Aorta (tissue), 5 donors: ENCODE measurements at places on chromosomes 12 and 14. TPM values are rescaled to one million over a fixed set of nuclear protein-coding genes. Genes with fewer than 3 reads are reported as not detected.

GRCh38 chr14:28773176-28773575 is 6.6 kb downstream of the FOXG1 start:
- no peaks in the 10 kb centered on the region for H3K4me1 ChIP-seq
- no peak overlapping the region for H3K4me3 ChIP-seq
- no peak for DNase-seq
- H3K36me3 ChIP-seq: no peaks in the 10 kb centered on the region
- no peak overlapping the region for H3K27ac ChIP-seq
- no peaks in the 10 kb centered on the region for H3K27me3 ChIP-seq

ALG10 gene
- total RNA-seq: 5.4 TPM

DNAJC22 gene
- total RNA-seq: not detected

GRCh38 chr14:24317141-24317928 is 6.0 kb downstream of the LTB4R start:
- H3K4me3 ChIP-seq: no peak overlapping the region
- no peak overlapping the region for H3K27ac ChIP-seq
- H3K4me1 ChIP-seq: no peaks in the 10 kb centered on the region
- DNase-seq: no peak
- H3K36me3 ChIP-seq: no peaks in the 10 kb centered on the region
- H3K27me3 ChIP-seq: no peaks in the 10 kb centered on the region

GRCh38 chr12:153080-153746 is 60.7 kb downstream of the SLC6A12 start:
- no peak overlapping the region for H3K4me3 ChIP-seq
- no peaks in the 10 kb centered on the region for H3K4me1 ChIP-seq
- H3K36me3 ChIP-seq: no peaks in the 10 kb centered on the region

DNA sequence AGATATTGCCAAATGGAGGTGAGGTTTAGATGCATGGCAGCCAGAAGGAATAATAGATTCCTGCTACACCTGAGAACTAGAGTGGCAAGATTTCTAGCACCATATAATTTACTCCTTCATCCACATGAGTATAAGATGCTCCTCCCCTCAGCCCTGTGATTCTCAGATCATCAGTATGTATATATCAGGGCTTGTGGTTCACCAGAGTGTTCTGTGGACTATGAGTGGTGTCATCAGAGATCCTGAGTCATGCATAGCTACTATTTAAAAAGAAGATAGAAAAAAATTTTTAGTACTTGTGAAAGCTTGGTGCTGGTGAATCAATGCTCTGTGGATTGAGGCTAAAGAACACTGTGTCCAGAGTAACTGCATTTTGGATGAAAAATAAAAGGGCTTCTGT is 285.9 kb downstream of the BMP4 start:
- H3K4me1 ChIP-seq: no peaks in the 10 kb centered on the region
- no peaks in the 10 kb centered on the region for H3K36me3 ChIP-seq
- H3K4me3 ChIP-seq: no peak overlapping the region
- no peak overlapping the region for H3K27ac ChIP-seq

DNA sequence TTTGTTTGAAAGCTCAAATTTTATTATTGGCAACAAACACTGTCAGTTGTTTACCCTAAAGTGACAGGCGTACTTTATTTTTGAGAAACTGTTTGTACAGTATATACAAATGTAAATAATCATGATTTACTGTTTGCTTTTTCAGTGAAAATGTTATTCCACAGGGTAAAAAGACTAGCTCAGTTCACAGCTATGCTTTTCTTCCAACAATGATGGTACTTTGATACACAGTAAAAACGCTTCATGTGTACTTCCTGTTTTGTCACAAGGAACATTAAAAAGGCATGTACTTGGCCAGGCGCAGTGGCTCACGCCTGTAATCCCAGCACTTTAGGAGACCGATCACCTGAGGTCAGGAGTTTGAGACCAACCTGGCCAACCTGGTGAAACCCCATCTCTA is 53.7 kb downstream of the MON2 start:
- H3K4me1 ChIP-seq: no peaks in the 10 kb centered on the region
- no peak overlapping the region for H3K27ac ChIP-seq
- no peak overlapping the region for H3K4me3 ChIP-seq
- DNase-seq: no peak

GRCh38 chr12:131603939-131604795 is 106.7 kb upstream of the SFSWAP start:
- no peaks in the 10 kb centered on the region for H3K27me3 ChIP-seq
- no peak overlapping the region for H3K27ac ChIP-seq
- H3K36me3 ChIP-seq: no peaks in the 10 kb centered on the region
- no peak for DNase-seq
- H3K4me1 ChIP-seq: no peaks in the 10 kb centered on the region
- no peak overlapping the region for H3K4me3 ChIP-seq

REM2 gene
- total RNA-seq: 0.75 TPM

DNA sequence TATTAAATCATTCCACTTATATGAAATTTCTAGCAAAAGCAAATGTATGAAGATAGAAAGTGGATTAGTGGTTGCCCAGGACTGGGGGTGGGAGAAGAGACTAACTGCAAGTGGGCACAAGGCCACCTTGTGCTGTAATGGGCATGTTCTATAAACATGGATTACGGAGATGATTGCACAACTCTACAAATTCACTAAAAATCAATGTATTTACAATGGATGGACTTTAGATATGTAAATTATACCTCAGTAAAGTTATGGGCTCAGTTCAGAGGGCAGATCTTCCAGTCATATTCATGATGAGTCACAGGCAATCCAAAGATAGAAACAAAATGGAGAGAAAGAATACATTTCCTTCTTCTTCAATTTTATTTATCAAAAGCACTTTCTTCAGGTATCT is 173.9 kb downstream of the NDUFA12 start:
- no peaks in the 10 kb centered on the region for H3K27me3 ChIP-seq
- no peak overlapping the region for H3K4me3 ChIP-seq
- no peaks in the 10 kb centered on the region for H3K36me3 ChIP-seq
- H3K27ac ChIP-seq: no peak overlapping the region

GRCh38 chr14:64602826-64603225 is 53.1 kb downstream of the PPP1R36 start:
- DNase-seq: no peak
- H3K36me3 ChIP-seq: no peaks in the 10 kb centered on the region
- no peak overlapping the region for H3K4me3 ChIP-seq
- no peaks in the 10 kb centered on the region for H3K27me3 ChIP-seq

PRR13 gene
- 94.6 TPM for total RNA-seq

SERPINA4 gene
- not detected for total RNA-seq

DNA sequence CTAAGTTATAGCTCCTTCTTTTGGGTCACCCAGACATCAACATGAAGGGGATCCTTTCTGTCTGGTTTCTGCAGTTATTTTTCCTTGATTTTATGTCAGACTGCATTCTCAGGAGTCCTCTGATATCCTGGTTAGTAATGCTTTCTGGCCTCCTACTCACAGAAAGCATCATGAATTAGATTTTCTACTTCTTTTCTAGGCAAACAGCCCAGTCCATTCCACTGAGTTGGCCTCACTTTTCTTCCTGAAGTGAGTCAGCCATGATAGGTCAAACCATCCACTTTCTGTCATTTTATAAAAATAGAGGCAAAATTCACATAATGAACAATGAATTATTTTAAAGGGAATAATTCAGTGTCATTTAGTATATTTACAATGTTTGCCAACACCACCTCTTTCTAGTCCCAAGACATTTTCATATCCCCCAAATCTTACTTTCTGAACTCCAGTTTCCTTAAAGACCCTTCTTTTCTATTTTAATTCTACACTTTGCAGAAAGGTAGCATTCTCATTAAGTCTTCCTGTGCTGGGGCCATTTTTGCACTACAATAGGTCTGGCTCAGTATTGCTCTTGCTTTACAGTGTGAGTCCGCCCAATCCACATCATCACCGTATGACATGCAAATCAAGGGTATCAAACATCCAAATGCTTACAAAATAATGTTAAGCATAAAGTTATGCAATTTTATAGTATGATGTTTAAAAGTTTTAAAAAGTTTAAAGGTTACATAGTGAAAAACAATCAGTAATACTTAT is 95.1 kb downstream of the UNC79 start:
- no peak for DNase-seq
- no peak overlapping the region for H3K4me3 ChIP-seq
- no peaks in the 10 kb centered on the region for H3K27me3 ChIP-seq
- no peak overlapping the region for H3K27ac ChIP-seq
- no peaks in the 10 kb centered on the region for H3K4me1 ChIP-seq

GRCh38 chr12:92524489-92524888 is 178.3 kb upstream of the PLEKHG7 start:
- no peak for DNase-seq
- no peaks in the 10 kb centered on the region for H3K27me3 ChIP-seq
- H3K4me3 ChIP-seq: no peak overlapping the region

GRCh38 chr14:66383257-66383656 is 102.9 kb upstream of the CCDC196 start:
- H3K4me1 ChIP-seq: peaks cover 19% of the 10 kb centered on the region
- no peaks in the 10 kb centered on the region for H3K36me3 ChIP-seq
- H3K4me3 ChIP-seq: no peak overlapping the region
- H3K27me3 ChIP-seq: no peaks in the 10 kb centered on the region
- H3K27ac ChIP-seq: no peak overlapping the region

- no peak for DNase-seq
- H3K4me3 ChIP-seq: no peak overlapping the region
- no peaks in the 10 kb centered on the region for H3K36me3 ChIP-seq
- no peaks in the 10 kb centered on the region for H3K4me1 ChIP-seq
- no peak overlapping the region for H3K27ac ChIP-seq
Measured at GRCh38 chr14:44462381-44462780, 44.7 kb downstream of the FSCB start.

GRCh38 chr12:84994426-84994825 is 41.7 kb downstream of the TSPAN19 start:
- no peaks in the 10 kb centered on the region for H3K27me3 ChIP-seq

NELL2 gene
- 1.1 TPM for total RNA-seq

ALX1 gene
- not detected for total RNA-seq

DNA sequence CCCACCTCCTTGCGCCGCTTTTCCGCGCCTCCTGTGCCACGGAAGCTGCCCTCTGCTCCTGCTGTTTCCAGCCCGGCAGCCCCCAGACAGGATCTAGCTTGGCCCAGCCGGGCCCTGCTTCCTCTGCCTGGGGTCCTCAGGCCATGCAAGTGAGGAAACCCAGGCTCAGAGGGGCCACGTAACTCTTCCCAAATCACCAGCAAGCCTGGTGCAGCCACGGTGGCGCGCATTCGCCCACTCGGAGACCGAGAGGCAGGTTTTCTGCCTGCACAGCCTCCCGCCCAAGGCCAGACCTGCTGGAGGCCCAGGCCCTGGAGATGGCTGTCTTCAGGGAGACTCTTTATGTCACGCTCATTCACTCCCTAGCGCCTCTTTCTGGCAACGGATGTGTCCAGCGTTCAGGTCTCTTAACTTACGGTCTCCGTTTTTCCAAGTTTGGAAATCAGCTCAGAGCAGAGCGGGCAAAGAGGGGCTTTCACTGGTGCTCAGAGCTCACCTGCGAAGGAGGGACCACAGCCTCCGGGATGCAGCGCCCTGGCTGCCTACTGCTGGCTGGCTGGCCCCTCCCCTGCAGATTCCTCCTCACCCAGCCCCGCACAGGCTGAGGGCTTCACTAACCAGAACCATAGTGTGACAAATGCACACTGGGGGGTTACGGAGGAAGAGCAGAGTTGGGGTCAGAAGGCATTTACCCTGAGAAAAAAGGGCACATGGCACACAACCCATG is 20.6 kb upstream of the CEP170B start:
- H3K4me1 ChIP-seq: no peaks in the 10 kb centered on the region
- H3K27me3 ChIP-seq: no peaks in the 10 kb centered on the region
- no peak overlapping the region for H3K27ac ChIP-seq
- H3K36me3 ChIP-seq: no peaks in the 10 kb centered on the region
- DNase-seq: peak; percentile 77

RAB15 gene
- 10.2 TPM for total RNA-seq

GRCh38 chr14:70282666-70283065 is 76.8 kb downstream of the COX16 start:
- no peak overlapping the region for H3K27ac ChIP-seq
- no peaks in the 10 kb centered on the region for H3K27me3 ChIP-seq
- H3K4me1 ChIP-seq: no peaks in the 10 kb centered on the region

DNA sequence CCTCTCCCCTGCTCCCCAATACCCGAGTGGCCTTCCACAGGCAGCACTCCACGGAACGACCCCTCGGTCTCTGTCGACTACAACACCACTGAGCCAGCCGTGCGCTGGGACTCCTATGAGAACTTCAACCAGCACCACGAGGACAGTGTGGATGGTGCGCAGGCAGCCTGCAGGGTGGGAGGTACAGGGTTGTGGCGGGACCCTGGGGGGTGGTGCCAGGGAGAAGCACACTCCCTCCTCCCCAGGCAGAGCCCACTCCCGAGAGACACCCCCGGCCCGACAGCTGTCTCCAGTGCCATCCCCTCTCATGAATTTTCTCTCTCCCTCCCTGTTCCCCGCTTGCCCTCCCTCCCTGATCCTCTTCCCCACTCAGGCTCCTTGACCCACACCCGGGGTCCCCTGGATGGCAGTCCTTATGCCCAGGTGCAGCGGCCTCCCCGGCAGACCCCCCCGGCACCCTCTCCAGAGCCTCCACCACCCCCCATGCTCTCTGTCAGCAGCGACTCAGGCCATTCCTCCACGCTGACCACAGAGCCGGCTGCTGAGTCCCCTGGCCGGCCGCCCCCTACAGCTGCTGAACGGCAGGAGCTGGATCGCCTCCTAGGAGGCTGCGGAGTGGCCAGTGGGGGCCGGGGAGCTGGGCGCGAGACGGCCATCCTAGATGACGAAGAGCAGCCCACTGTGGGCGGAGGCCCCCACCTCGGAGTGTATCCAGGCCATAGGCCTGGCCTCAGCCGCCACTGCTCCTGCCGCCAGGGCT is 9.0 kb downstream of the TNS2 start:
- H3K4me3 ChIP-seq: no peak overlapping the region
- peaks cover 1% of the 10 kb centered on the region for H3K36me3 ChIP-seq
- H3K27ac ChIP-seq: no peak overlapping the region

DNA sequence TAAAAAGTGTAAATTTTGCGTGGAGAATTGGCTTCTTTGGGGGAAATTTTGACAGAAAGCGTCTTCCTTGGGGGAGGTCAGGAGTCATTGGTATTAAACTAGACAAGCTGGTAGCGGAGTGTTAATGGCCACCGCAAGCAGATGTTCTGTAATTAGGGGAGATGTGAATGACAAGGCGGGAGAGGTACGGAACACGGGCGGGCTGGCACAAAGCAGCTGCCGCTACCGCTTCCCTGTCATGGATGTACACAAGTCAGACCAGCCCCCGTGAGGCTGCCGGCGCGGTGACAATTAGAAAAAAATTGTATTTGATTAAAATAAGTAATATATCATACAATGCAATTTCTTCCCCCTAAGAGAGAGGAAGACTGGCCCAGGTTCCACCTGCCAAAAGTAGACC is 501.6 kb downstream of the VRK1 start:
- H3K27ac ChIP-seq: no peak overlapping the region
- H3K27me3 ChIP-seq: no peaks in the 10 kb centered on the region
- DNase-seq: no peak
- no peak overlapping the region for H3K4me3 ChIP-seq
- H3K36me3 ChIP-seq: no peaks in the 10 kb centered on the region

DNA sequence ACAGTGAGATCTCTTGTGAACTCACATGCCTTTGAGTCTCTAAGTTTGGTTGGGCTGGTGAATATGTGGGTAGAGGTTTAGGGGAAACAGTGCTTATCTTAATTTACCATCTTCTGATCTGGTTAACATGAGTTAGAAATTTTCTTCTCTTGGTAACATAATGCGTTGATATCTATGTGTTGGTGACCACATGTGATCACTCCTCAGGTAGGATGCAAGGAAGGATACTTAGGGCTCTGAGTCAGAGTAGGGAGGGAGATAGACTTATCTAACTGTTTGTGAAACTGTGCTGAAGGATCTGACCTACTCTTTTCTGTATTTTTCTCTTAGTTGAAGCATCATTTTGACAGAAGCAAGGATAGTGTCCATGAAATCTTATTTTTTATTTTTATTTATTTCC is 23.1 kb downstream of the FAM234B start:
- no peaks in the 10 kb centered on the region for H3K4me1 ChIP-seq
- H3K36me3 ChIP-seq: peaks cover 6% of the 10 kb centered on the region
- H3K27ac ChIP-seq: no peak overlapping the region
- DNase-seq: no peak
- H3K4me3 ChIP-seq: no peak overlapping the region
- H3K27me3 ChIP-seq: no peaks in the 10 kb centered on the region

LRIG3 gene
- 23.3 TPM for total RNA-seq

RHEBL1 gene
- total RNA-seq: 0.55 TPM
